ENCODE measurements at places on chromosomes 7 and 10.

DNA sequence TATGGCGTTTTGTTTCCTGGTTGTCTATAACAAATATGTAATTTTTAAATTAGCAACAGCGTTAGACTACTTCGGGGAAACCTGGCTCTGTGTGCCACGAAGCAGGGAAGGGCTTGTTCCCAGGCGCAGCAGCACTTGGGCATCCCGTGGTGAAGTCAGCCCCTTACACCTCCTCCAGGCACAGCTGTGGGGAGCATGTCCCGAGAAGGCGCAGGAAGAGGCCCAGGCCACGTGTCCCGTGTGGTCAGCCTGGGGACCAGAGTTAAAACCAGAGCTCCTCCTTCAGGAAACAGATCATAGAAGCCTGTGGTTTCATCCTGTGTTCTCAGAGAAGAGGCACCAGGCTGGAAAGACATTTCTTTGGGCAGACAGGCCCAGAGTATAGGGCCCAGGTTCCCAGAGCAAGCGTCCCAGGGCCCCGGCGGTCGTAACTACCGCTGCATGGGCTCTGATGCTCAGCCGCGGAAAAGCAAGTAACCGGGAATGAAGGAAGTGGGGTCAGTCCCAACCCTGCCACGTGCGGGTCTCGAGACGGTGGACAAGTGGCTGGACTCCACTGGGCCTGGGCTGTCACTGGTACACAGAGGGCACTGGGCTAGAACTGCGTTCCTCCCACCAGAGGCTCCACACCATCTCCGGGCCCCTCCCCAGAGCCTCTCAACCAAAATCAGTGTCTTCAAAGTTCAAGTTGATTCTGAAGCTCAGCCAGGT, 7.1 kb downstream of the NUDT1 start:
- peak; percentile 93 for DNase-seq

- DNase-seq: no peak
These were observed 669.1 kb upstream of the NRP1 start for GRCh38 chr10:34003561-34003960.

- no peak for DNase-seq
These were observed 219.7 kb downstream of the PRPF18 start for GRCh38 chr10:13806419-13806818.

GRCh38 chr7:64892116-64892515, 11.0 kb upstream of the ZNF273 start:
- no peak for DNase-seq

GRCh38 chr7:10824154-10824553, 149.5 kb upstream of the PHF14 start:
- DNase-seq: peak; percentile 72

- DNase-seq: no peak
These were observed 55.6 kb upstream of the ARID5B start for GRCh38 chr10:61845950-61846268.

All from MV-4-11 (cell line).